ENCODE measurements at places on chromosomes 12 and 14.

DNA sequence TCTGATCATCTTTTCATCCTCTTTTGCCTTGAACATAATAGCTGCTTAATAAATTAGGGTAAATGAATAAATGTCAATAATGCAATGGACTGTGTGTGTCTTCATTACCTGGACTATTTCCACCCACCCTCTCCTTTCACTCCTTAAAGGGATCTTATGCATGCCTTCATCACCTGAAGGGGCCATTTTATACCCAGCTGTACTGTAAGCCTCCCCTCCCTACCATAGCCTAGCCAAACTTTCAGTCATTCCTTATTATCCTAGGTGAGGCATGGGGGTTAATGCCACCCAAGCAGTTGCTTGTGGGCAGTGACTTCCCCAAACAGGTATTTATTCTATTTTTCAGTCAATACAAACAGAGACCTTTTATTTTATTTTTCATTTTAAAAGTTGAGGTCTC lies 127.8 kb upstream of the PARP11 start:
- DNase-seq, result no peak

GRCh38 chr14:103290056-103290455 lies 44.0 kb upstream of the EIF5 start:
- DNase-seq, result no peak

GRCh38 chr14:101039755-101040138 lies 136.2 kb upstream of the RTL1 start:
- no peak for DNase-seq

DNA sequence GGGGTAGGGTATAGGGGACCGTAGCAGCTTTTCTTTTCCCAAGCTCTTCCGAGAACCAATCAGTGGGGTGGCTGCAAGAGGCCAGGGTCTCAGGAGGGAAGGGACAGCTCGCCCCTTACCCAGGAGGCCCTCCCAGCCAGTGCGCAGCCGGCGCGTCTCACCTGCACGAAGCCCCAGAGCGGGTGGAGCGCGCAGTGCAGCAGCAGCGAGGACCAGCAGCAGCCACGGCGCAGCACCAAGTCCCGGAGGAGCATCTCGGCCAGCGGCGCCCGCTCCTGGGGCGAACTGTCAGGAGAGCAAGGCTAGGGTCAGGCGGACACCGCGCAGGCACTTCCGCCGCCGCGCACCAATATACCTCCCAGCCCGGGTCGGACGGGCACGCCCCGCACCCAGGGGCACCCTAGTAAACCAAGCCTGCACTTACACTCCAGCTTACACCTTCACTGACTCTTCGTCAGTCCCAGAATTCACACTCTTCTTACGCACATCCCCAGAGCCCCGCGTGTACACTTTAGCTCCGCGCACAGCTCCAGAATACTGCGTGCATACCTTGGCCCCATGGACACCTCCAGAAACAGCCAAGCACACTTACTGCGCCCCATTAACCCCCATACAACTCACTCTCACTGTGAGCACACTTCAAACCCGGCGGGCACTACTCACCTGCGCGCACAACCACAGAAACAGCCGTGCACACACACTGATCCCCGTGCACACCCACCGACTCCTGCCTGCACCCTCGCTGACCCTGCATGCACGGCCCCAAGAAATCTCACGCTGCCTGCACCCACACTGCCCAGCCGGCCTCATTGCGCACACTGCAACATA lies 606 bp downstream of the PRIMA1 start:
- DNase-seq, result no peak

DNA sequence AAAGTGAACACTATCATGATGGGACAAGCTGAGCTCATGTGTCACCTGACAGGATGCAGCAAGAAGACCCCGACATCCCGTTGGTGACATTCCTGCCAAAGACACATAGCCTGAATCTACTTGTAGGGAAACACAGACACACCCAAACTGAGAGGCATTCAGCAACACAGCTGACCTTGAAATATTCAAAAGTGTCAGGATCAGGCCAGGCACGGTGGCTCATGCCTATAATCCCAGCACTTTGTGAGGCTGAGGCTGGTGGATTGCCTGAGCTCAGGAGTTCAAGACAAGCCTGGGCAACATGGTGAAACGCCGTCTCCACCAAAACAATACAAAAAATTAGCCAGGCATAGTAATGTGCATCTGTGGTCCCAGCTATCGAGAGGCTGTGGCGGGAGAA lies 232.0 kb upstream of the PLXNC1 start:
- DNase-seq, result no peak

- DNase-seq, result peak; percentile 68
Observed at GRCh38 chr14:60654334-60654821, 5.1 kb upstream of the SIX1 start.

GRCh38 chr14:35155962-35156361 lies 33.6 kb downstream of the PRORP start:
- DNase-seq, result peak; percentile 40

DNA sequence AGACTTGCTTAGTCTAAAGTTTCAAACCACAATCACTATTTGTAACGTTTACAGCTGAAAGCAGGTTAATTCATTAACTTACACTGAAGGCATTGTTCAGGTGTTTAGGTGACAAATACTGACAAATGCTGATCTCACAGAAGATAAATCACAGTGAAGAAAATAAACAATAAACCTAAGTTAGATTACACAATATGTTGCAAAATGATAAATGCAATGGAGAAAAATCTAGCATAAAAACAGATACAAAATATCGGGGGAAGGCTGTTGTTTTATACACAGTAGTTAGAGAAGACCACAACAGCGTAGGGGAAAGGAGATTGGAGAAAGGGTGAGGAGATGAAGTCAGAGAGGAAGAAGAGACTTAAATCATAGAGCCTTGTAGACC lies 3.0 kb downstream of the SCAF11 start:
- no peak for DNase-seq

GRCh38 chr14:97277711-97278110 lies 480.5 kb downstream of the VRK1 start:
- no peak for DNase-seq

- DNase-seq, result peak; percentile 77
Observed at GRCh38 chr14:61520576-61520975, 174.7 kb upstream of the HIF1A start.

DNA sequence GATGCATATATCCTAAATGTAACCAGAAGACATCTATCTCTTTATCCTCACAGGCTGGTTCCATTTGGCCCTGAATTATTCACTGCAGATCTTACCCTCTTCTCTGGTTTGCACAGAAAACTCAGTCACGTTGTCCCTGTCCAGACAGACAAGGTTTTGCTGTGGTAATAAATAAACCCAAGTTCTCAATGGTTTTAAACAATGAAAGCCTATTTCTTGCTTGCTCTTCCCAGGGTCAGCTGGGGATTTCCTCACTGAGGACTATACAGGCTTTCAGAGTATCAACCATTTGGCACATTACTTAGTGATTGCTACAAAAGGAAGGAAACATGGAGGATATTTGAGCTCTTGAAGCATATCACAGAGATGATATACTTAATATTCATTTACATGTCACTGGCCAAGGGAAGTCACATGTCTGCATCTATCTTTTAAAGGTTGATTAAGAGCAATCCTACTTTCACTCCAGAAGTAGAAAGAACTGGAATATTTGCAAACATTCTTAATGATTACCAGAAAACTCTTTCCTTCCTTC lies 24.4 kb upstream of the E2F7 start:
- DNase-seq, result no peak

- no peak for DNase-seq
Observed at GRCh38 chr12:91400271-91400670, 217.7 kb upstream of the DCN start.

DNA sequence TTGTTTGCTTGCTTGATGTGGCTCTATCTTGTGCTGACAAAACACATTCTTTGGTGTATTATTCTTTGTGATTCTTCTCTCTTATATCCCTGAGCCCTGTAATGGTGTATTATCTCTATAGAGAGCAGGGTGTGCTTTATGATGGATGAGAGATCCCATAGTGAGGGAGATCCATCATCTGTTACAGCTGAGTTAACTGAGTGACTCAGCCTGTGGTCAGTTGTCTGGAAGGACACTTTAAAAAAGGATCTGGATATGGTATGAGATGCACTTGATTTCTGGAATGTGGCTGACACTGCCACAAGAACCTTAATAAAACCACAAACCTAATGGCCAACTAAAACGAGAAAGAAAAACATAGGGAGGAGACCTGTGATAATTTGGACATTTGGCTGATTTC lies 461.4 kb upstream of the SYT1 start:
- DNase-seq, result peak; percentile 67

DNA sequence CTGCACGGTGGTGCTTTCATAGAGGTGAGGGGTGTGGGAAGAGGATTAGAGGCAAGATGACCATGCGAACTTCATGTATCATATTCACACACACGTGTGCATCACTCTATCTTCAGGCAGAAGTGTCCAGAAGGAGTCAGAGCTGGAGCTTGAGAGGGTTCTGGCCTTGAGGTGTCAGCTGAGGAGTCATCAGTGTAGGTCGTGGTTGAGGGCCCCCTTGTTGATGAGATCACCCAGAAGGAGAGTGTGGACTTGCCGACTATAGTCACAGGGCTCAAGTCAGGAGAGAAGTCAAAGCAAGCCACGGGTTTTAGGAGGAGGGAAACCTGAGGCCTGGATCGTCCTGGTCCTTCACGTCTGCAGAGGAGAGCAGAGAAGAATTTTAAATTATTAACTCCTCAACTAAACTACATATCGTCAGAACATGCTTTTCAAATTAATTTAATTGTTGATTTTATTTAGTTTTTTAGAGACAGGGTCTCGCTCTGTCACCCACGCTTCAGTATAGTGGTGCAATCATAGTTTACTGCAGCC lies 25.4 kb downstream of the EML1 start:
- DNase-seq, result no peak

All from GM23248 (cell line).